Renal pelvis (tissue), 12 donors: ENCODE measurements at places on chromosomes 11 and 22.

GRCh38 chr11:417652-418342 is 3.0 kb upstream of the SIGIRR start:
- no peak for DNase-seq

GRCh38 chr22:43457002-43457401 is 45.2 kb downstream of the MPPED1 start:
- DNase-seq, result no peak

DNA sequence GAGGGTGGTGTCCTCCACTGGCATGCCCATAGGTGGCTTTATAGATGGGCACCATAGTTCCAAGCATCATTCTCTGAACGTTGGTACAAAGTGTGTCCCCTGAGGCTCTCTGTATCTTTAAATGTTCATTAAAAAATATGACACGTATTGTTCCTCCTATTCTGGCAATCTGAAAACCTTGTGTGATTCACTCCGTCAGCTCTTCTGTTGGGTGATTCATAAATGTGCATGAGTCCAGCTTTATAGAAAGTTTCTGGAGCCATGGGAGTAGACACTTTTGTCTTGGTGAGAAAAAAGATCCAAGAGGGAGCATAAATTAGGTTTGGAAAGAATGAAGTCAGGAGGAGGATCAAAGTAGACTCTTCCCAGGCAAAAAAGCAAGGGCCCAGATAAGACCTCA is 728.8 kb downstream of the NELL1 start:
- DNase-seq, result no peak

GRCh38 chr11:126511475-126512115 is 156.1 kb downstream of the ST3GAL4 start:
- no peak for DNase-seq

GRCh38 chr11:134487696-134488095 is 75.7 kb upstream of the B3GAT1 start:
- no peak for DNase-seq

- DNase-seq, result no peak
Observed at GRCh38 chr22:47084226-47084625, 321.8 kb downstream of the TBC1D22A start.

GRCh38 chr11:30153008-30153407 is 77.8 kb upstream of the FSHB start:
- no peak for DNase-seq

DNA sequence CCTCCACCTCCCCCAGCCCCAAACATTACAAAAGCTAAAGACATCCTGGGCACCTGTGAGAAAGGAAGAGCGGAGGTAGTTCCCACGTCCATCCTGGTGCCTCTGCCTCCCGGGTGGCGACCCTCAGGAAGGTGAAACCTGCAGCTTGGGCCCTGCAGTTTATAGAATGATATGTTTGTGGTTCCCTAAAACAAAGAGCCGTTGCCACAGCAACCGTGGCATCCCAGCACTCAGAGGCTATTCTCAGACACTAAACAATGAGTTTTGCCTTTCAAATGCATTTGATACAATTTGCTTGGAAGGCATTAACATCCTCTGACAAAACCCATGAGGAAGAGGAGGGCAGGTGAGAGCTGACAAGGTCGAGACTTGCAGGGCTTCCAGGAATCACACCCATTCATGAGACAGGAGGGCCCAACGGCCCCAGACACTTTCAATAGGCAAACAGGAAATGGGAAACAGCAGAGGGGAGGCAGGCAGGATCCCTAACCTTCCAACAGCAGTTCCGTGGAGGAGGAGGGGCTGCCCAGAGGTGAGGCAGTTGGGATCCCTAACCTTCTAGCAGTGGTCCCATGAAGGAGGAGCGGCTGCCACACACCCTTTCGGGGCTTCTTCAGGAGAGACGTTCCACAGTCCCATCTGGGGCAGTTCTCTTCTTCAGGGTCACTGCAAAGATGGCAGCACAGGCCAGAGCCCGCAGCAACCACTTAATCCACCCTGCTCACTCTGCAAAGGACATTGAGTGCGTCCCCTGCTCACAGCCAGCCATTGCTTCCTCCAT is 379.2 kb downstream of the SHANK2 start:
- no peak for DNase-seq

- no peak for DNase-seq
Observed at GRCh38 chr11:102184269-102184987, 74.2 kb downstream of the YAP1 start.

- no peak for DNase-seq
Observed at GRCh38 chr22:30263883-30264282, 2.8 kb downstream of the OSM start.

DNA sequence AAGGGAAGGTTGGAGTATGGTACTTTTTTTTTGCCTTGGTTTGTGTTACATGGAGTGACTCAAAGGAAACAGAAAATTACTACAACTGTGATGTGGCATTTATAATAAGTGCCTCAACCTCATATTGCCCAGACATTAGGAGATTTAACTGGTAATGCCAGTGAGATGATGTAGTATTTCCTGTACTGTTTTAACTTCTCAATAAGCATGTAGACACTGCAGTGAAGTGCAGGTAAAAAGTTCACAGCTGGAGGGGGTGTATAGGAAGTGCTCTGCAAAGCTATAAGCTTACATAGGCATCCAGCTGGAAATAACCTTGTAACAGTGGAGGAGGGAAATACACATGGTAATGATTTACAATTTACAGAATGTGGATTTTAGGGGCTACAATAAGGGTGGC is 138.2 kb upstream of the MTMR2 start:
- DNase-seq, result peak; percentile 72

DNA sequence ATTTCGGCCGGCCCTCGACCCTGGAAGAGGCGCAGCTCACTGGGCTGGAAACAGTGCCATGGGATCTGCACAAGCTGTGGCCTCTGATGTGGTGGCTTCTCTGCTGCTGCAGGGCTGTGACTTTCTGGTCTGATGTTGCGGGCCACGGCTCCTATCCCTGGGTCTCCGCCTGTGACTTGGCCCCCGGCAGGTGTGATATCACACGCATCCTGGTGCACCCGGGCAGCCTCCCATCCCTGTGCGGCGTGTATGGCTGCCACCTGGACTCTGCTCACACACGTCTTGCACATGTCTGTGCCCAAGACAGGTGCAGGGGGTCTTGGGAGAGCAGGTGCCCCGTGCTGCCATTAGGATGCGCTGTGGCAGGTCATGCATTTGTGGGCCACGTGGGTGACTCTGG is 31.1 kb downstream of the GRAMD4 start:
- no peak for DNase-seq

- DNase-seq, result no peak
Observed at GRCh38 chr11:111603611-111604130, 1.4 kb downstream of the SIK2 start.

- DNase-seq, result no peak
Observed at GRCh38 chr11:9850224-9850895, 186.5 kb downstream of the SWAP70 start.

DNA sequence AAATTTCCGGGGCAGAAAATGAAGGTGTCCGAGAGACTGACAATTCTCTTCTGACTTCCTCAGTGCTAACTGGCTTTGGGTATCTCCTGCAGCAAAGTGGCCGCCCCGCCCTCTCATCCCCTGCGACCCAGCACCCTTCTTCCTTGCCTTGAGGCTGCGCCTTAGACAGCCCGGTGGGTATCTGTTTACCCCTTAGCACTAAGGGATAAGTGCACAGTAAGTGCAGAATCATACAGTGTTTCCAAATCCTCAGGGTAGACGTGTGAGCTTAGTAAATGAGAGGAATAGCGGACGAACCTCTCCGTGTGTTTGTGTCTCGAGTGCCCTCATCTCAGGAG is 368 bp upstream of the CHORDC1 start:
- DNase-seq, result no peak

DNA sequence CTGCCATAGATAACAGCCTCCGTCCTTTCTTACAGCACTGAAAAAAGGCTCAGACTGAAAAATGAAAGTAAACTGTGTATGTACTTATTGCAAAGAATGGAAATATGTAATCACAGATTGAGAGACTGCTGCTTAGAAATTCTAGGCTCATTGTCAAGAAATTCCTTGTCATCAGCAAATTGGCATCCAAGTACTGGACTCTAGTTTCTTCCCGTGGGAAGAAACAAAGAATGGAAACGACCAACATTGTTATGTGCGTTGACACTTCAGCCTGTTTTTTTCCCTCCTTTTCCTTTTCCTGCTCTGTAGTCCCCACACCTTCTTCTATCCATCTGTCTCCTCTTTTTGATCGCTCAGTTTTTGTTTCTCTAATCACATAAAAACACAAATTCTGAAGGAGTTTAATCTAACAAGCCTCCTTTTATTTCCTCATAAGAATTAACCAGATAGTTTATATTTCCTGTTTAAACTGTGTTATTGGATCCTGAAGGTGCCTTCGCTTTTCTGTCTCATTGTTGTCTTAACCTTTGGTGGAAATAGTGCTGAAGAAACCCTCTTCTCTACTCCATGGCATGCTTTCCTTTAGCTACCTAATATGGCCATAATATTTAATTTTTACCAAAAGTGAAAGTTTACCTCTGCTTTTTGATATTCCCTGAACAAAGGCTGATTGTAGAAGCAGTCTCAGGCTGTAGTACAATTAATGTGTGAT is 20.0 kb upstream of the CASP12 start:
- no peak for DNase-seq

GRCh38 chr11:43578346-43579170 is 102.0 kb upstream of the HSD17B12 start:
- no peak for DNase-seq

DNA sequence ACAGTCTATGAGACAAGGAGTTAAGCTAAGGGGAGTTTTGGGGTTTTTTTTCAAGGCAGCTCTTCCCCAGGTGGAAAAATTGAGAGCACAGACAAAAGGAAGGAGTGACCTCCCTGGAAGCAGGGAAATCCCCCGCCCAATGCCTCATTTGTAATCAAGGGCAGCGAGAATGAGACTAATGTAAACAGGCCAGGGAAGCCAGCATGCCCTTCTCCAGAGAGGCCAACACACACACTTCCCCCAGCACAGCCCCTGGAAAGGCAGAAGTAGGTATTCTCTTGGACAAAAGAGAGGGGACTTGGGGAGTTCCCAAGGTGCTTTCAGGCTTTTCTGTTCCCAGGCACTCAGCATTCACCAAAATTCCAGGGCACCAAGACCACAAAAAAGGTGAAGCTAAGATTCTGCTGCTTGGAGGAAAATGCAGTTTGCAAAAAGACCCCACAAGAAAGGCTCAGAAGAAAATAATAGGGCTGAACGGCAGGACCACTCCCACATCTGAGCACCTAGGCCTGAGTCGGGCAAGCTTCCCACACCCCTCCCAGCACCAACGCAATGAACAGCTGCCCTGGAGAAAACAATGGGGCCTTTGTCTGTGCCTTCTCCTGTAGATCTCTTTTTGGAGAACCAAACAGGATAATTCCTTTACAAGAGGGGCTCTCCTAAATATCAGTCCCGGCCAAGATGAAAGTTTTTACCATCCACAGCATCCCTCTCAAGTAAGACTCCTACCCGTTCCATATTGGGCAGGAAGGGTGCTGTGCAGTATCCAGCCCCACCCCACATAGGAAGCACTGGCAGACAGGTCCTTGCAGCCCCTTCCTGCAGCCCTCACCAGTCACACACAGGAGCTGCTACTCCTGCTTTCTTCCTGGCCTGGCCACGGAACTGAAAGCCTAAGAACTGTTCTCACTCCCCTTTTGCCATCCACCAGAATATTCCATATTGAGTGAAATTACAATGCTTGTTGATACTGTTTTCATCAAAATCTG is 70.7 kb upstream of the AKIP1 start:
- DNase-seq, result no peak

DNA sequence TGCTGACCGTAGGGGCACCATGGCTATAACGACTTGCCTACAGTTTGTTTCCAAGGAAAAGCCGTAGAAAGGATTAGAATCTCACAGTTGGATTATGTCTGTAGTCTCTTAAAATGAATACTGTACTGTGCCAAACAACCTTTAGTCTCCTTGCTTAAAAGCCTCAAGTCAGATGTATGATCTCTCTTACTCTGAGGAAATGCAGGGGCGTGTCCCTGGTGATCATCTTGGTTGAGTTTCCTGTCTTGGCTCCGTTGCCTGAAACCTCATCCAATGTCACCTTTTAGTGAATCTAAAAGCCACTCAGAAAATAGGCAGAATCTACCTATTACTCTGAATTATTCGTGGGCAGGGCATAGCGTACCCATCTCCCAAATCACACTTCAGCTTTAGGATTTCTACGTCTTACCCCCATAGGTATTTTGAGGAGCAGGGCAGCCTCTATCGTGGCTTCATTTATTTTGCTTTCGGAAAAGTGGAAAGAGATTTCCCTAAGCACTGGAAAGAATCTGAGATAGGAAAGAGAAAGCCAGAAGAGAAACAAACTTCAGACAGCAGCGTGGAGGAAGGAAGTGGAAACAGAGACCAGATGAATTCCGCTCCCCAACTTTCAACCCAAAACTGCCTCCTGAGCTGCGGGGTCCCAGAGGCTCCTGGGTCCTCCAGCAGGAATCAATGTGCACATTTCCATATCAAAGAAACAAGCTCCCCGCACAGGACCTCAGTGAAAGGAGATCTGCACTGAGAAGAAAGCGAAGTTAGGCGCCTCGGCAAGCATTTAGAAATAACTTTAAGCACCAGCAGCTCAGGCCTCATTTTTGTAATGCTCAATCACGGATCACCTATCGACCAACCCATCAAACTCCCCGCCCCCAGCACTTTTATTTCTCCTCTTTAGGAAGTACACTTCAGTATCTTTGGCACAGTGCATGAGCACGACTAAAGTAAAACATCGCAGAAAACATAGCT is 245.8 kb downstream of the ETS1 start:
- DNase-seq, result no peak

DNA sequence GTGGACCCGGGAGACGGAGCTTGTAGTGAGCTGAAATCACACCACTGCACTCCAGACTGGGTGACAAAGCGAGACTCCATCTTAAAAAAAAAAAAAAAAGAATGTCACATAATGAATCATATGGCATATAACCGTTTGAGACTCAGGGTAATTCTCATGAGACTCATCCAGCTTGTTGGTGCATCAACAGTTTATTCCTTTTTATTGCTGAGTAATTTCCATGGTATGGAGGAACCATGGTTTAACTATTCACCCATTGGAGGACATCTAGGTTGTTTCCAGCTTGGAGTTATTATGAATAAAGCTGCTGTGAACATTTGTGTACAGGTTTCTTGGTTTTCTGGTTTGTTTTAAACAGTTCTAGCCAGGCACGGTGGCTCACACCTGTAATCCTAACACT is 25.3 kb downstream of the PPARA start:
- no peak for DNase-seq

- no peak for DNase-seq
Observed at GRCh38 chr22:49433717-49434611, 393.7 kb downstream of the BRD1 start.

DNA sequence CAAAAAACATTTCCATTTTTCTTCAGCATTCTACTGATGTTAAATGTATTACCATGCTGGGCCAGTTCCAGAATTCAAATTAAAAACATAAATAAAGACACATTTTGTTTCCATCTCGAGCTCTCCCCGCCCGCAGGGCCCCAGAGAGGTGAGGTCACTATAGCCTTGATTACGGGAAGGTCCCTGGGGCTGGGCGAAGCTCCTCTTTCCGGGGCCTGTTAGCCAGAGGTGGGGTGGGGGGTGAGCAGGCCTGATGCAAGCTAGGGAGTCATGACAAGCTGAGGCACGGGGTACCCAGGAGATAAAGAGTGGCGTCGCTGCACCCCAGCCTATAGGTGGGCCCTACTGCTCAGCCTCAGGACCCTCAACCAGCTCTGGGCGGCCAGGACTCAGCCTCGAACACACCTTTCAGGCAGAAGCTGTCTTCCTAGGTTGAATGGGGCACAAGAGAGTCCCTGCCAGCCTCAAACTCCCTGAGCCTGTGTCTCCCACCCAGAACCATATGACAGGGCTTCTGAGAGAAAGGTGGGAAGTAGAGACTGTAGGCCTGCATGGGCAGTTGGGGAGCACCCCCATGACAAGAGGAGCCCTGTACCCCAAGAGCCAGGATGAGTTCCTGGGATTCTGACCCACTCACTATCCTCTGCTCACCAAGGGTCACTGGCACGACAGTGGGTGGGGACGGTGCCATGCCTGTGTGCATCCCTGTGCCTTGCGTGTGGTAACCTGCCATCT is 34.8 kb downstream of the KCNQ1OT1 start:
- no peak for DNase-seq
